ENCODE measurements at places on chromosomes 7 and 10. TPM values are rescaled to one million over a fixed set of nuclear protein-coding genes. Genes with fewer than 3 reads are reported as not detected.
A peak's percentile ranks its signal among the peaks of the same experiment; 100 is the strongest.

The GSTO1 gene
- total RNA-seq, result 38.9 TPM

The OR13A1 gene
- not detected for total RNA-seq

The LIPK gene
- total RNA-seq, result not detected

GRCh38 chr10:122165484-122166276 lies 105.4 kb upstream of the BTBD16 start:
- no peak for DNase-seq
- no peak overlapping the region for H3K4me3 ChIP-seq
- H3K27ac ChIP-seq, result no peak overlapping the region

- DNase-seq, result peak; percentile 35
- no peaks in the 10 kb centered on the region for H3K36me3 ChIP-seq
- H3K27me3 ChIP-seq, result no peaks in the 10 kb centered on the region
- peak overlapping the region; percentile 88 for H3K4me3 ChIP-seq
Measured at GRCh38 chr10:6089334-6090219, 743 bp downstream of the RBM17 start.

- H3K36me3 ChIP-seq, result no peaks in the 10 kb centered on the region
- no peaks in the 10 kb centered on the region for H3K27me3 ChIP-seq
- no peak overlapping the region for H3K4me3 ChIP-seq
- no peak for DNase-seq
- no peak overlapping the region for H3K27ac ChIP-seq
Measured at GRCh38 chr10:69107176-69107490, 16.8 kb upstream of the VPS26A start.

DNA sequence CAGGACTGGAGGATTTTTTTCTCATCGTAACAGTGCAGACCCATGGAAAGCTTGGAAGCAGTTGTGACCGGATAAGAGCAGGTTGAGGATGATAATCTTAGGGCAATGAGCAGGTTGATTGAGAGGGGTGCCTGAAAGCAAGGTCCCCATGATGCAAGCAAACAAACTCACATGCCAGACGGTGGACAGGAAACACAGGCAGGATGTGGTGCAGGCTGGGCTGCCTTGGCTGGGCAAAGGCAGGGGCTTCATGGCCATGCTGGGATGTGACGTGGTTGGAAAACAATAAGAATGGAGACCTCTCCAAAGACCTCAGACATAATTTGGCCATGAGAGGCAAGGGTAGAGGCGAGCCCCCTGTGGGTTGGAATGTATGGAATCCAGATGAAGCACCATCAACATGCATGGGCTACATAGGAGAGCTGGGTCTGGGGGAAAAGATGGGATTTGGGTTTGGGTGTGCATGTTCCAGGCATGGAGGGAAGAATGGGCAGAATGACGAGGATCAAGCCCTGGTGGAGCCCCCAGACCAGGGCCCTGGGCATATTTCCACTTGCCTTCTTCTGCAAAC lies 58.3 kb downstream of the IKZF1 start:
- DNase-seq, result no peak
- no peak overlapping the region for H3K27ac ChIP-seq
- H3K27me3 ChIP-seq, result no peaks in the 10 kb centered on the region
- no peaks in the 10 kb centered on the region for H3K4me1 ChIP-seq
- no peaks in the 10 kb centered on the region for H3K36me3 ChIP-seq

DNA sequence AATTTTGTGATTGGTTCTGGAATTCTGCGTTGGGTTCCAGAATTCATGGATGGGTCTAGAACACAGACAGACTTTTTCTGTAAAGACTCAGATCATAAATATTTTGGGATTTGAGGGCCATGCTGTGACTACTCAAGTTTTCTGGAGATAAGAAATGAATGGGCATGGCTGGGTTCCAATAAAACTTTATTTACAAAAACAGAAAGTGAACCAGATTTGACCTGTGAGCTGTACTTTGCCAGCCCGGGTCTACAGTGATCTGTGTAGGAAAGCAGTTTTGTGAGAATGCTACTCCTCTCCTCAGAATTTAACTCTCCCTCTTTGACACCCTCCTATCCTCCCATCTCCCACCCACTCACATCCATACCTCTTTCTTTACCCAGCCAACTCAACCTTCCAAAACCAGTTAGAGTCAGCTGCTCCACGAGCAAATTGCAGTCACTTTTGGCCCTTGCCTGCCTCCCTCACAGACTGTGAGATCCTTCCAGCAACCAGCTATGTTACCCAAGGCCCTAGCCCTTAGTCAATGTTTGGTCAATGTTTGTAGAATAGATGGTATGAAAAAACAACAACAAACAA lies 312.8 kb upstream of the ZMIZ1 start:
- H3K27me3 ChIP-seq, result no peaks in the 10 kb centered on the region
- H3K27ac ChIP-seq, result peak overlapping the region; percentile 62
- DNase-seq, result no peak
- no peak overlapping the region for H3K4me3 ChIP-seq
- no peaks in the 10 kb centered on the region for H3K36me3 ChIP-seq

DNA sequence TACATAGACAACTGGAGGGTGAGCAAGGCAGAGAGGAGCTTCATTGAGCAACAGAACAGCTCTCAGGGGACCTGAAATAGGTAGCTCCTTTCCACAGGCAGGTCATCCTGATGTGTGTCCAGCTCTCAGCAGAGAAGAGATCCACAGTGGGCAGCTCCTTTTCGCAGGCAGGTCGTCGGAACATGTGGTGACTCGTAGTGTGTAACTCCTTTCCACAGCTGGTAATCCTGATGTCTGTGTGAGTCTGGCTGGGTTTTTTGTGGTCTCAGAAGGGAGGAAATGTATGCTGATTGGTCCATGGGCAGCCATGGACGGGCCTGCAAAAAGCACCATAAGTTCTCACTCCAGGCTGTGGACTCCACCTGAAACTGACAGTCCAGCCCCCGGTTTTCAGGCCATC lies 24.4 kb upstream of the TES start:
- H3K27me3 ChIP-seq, result no peaks in the 10 kb centered on the region
- H3K4me3 ChIP-seq, result no peak overlapping the region
- no peak for DNase-seq
